CD4-positive, alpha-beta T cell treated with Interleukin-6 at 100 ng/mL for 8 hours (primary cell): ENCODE measurements at places on chromosomes 16 and 17.

- DNase-seq, result no peak
Measured at GRCh38 chr17:46984341-46984740, 5.3 kb upstream of the RPRML start.

GRCh38 chr17:48925251-48925990 lies 17.2 kb downstream of the UBE2Z start:
- DNase-seq, result no peak

DNA sequence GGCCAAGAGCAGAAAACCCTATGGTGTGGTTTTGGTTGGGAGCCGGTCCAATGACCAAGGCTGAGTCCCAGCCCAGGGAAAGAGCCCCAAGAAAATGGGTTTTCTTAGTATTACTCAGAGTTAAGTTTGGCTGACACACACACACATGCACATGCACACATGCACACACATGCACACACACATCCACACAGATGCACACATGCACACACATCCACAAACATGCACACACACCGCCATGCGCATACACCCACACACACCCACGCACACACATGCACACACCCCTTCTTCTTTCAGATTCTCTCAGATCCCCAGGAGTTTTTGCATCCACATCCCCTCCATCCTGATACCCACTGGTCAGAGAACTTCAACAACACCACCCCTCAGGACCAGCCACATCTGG lies 9.1 kb downstream of the ABCC12 start:
- no peak for DNase-seq

DNA sequence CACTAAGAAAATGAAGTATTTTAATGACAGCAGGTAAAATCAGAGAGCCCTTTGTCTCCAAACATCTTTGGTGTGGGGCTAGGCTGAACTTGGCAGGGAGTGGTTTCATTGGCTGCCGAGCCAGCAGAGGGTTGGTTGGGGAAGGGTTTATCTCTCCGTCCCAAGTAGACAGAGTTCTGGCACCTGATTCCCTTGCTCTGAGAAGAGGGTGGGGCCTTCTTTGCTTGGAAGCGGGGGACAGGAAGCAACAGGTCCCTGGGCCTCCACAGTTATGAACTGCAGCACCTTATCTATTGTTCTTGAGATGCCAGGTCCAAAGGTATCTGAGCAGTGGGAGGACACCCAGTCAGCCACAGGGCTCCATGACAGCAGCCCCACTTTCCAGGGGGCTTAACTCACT lies 12.3 kb upstream of the CDH1 start:
- no peak for DNase-seq

DNA sequence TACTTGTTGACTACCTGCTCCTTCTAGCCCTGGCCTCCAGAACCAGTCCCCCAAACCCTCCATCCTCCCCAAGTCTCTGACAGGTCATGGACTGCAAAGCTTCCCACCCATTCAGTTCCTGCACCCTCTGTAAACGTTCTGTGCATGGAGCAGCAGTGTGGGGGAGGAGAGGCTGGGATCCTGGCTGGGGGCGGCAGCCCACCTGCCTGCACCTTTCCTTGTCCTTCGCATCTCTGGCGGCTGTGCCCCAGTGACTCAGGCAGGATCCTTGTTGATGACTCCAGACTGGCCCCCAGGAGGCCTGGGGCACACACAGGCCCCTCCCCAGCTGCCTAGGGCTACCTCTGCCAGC lies 1.6 kb upstream of the PKMYT1 start:
- DNase-seq, result no peak

GRCh38 chr17:12445331-12445730 lies 220.4 kb upstream of the MYOCD start:
- DNase-seq, result no peak

DNA sequence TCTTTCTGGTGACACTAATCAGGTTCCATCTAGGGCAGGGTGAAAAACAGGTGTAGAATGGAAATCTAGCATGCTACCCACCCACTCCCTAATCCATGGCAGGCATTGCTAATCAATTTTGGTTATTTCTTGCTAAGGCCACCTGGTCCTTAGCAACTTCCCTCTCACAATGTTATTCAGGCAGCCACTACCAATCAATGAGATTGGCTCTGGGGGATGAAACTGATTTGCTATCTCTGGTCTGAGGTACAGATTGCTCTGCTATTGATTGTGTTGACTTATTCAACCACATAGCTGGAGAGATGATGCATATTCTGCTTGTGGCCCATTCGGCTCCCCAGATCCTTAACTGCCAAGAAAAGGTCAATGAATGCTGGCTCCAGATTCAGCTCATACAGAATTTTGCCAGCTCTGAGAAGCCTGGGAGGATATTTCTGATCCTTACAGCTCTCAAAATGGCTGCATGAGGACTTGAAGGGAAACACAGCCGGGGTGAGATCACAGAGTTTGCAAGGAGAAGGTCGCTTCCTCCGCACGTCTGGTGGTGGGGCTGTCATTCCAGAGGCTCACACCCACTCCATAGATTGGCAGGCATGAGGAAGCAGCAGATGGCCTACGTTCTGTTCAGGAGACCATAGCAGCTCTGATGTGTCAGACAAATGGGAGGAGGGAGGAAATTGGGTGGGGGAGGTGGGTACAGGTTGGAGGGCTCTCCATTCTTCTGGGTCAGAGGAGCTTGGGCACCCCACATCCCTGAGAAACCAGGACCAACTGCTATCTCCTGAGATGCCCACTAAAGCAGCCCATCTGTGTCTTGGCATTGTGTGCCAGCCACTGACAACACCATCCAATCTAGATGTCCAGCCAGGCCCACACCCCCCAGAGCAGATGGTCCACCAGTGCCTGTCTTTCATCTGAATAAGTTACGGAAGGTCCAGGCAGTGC lies 22.3 kb downstream of the SEZ6 start:
- no peak for DNase-seq

DNA sequence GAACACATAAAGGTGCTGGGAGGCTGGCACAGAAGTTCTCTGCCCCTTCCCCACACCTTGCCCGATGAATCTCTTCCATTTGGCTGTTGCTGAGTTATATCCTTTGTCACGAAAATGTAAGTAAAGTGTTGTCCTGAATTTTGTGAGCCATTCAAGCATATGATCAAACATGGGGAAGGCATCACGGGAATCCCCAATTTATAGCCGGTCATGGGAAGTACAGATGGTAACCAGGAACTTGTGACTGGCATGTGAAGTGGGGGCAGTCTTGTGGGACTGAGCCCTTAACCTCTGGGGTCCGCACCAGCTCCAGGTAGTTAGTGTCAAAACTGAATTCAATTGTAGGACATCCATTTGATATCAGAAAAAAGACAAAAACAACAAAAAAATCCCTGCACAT lies 13.2 kb downstream of the TOM1L2 start:
- DNase-seq, result no peak

DNA sequence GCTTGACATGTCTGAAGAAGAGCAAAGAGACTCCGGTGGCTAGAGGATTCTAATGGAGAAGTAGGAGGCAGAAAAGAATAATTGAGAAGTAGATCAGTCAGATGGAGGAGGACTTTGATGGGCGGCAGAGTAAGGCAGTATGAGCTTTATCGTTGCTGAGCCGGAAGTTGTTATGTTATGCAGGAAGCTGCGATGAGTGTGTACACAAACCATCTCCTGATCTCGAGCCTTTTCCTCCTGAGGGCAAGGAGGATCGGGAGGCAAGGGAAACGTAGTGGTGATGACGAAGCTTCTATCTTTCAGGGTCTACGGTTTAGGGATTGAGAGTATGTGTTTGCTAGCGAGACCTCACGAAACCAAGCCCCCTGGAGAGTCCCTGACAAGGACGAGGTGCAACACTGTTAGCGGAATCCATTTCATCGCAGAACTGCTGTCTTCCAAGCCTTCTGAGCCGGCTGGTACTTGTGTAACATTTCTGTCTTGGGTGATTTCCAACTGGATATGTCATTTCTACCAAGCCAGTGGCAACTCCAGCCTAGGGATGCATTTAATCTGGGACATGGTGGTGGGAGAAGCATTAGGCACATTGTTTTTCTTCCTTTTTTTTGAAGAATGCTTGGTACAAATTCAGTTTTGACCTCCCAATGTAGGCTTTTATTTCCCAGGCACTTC lies 45.5 kb downstream of the RBFOX1 start:
- DNase-seq, result no peak

DNA sequence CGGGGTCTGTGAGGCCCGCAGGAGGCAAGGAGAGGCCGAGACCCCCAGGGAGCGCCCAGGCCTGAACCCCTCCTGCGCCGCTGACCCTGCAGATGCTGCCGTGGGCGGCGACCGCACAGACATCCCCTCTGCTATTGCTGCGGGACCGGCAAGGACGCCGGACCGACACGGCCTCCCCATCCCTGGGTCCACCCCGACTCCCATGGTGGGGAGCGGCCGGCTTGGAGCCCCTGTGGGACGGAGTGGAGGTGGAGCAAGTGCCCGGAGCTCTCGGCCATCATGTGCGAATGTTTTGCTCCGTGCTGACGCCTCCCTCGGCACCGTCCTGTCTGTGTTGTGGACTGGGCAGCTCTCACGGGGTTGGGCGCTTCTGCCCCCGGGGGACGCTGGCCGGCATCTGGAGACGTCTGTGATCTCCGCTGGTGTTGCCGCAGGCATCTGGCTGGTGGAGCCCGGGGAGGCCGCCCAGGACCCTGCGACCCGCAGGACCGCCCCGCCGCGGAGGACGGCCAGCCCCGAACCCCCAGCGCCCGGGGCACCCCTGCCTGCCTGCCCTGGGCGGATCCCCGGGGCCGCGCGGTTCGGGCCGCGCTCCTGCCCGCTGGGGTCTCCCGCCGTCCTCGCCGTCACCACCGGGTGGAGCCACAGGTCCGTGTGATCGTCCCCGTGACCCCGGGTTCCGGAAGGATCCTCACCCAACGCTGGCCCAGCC lies 12.8 kb upstream of the GNG13 start:
- peak; percentile 34 for DNase-seq

DNA sequence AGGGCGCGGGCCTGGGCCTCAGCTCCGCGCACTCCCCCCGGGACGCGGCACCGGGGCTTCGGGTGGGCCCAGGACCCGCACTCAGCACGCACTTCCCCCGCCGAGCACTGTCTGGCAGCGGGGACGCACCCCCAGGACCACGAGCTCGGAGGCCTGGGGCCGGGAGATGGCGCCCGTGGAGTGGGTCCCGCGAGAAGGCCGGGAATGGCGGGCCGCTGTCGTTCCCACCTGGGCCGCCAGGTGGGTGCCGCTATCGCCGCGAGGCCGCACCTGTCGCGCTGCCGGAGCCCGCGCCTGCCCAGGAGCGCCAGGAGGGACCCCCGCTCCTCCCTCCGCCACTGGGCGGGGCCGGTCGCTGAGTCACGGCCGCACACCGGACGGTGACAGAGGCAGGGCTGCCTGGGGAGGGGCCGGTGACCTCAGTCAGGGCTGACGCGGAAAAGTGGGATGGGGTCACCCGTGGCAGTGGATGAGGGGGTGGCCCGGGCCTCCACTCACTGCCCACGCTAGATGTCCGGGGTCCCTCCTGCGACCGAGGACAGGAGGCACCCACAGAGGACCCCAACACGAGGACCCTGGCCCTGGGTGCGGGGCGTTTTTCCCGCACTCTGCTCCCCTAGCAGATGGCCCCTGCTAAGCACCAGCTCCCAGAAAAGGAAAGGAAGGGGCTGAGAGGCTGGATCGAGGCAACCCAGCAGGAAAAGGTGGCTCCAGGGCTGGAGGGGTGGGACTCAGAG lies 6.9 kb upstream of the ACTG1 start:
- DNase-seq, result peak; percentile 71

- no peak for DNase-seq
Measured at GRCh38 chr17:78122931-78123249, 5.7 kb downstream of the TMC6 start.

- DNase-seq, result no peak
Measured at GRCh38 chr16:20302389-20302788, 24.9 kb downstream of the GP2 start.

- DNase-seq, result no peak
Measured at GRCh38 chr17:42276609-42277341, 584 bp upstream of the STAT5B start.

GRCh38 chr16:83301971-83302370 lies 505.8 kb upstream of the HSBP1 start:
- DNase-seq, result no peak

DNA sequence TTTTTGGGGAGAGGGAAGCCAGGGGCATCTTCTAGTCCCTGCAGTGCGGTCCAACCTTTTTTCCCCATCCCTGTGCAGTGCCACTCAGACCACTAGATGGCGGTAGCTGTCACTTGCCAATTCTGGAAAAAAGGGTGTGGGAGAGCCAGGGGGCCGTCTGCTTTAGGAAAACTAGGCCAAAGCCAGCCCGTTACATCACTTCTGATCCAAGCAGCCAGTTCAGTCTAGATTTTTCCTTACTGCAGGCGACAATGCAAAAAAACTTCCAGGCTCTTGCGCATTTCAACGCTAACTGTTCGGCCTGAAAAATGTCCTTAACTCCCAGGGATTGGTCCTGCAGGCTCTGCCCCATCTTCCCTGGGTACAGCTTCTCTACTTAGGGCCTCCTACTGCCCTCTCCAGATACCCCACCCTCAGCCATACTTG lies 69.2 kb upstream of the CES5A start:
- peak; percentile 38 for DNase-seq

GRCh38 chr17:19333132-19333440 lies 29.4 kb downstream of the B9D1 start:
- DNase-seq, result no peak

DNA sequence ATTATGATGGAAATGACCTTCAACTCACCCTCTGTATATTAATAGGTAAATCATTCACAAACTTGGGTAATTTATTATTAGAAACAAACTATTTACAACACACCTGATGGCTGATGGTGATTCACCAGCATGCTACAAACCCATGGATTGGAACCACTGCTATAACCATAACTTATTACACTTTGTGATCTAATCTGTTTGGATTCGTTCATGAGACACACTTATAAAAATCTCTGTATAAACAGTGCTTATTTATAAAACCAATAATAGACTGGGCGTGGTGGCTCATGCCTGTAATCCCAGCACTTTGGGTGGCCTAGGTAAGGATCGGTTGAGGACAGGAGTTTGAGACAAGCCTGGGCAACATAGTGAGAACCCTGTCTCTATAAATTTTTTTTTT lies 16.0 kb downstream of the SMIM36 start:
- DNase-seq, result no peak

DNA sequence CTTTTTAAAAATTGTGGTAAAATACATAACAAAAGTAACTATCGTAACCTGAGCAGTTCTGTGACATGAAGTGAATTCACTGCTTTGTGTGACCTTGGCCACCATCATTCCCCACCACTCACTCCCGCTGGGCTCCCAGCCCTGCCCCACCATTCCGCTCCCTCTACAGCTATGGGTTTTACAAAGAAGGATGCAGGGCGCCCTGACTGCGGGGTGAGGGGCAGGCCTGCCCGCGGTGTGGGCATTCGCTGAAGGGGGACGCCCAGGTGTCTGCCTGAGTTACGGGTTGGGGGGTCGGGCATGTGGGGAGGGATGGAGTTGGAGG lies at the start of gene CEMP1:
TSS of gene CEMP1 (minus strand) at position 38 of the 325 bp plus-strand sequence. CDS start 335 bp downstream, outside the sequence.
- no peak for DNase-seq

- no peak for DNase-seq
Measured at GRCh38 chr16:26645614-26646013, 421.1 kb upstream of the C16orf82 start.

DNA sequence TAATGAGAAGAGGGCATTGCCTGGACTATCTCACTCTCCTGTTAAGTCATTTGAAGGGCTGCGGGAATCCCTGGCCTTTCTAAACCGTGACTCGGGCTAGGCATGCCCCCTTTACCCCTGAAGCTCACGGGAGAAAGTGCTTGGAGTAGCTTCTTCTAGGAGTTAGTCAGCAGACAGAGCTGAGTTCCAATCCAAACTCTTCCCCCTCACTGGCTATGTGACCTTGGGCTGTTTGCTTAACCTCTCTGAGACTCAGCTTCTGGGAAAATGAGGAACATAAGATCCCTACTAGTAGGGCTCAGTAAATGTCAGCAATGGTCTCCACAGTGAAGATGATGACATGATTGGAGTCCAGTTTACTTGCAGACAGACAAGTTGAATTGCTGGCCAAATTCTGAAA lies 5.7 kb upstream of the B9D1 start:
- no peak for DNase-seq

GRCh38 chr16:49471038-49471727 lies 97.6 kb downstream of the C16orf78 start:
- no peak for DNase-seq
